ENCODE measurements at places on chromosomes 2 and 18.

- no peaks in the 10 kb centered on the region for H3K27me3 ChIP-seq
- no peak overlapping the region for H3K27ac ChIP-seq
- no peak overlapping the region for H3K4me3 ChIP-seq
- H3K4me1 ChIP-seq: peaks cover 2% of the 10 kb centered on the region
Observed at GRCh38 chr18:76932026-76932819, 109.9 kb downstream of the ZNF236 start.

GRCh38 chr2:98505311-98505808 lies 60.7 kb downstream of the INPP4A start:
- peaks cover 25% of the 10 kb centered on the region for H3K36me3 ChIP-seq
- H3K27ac ChIP-seq: peak overlapping the region; percentile 35
- no peak for DNase-seq
- H3K27me3 ChIP-seq: no peaks in the 10 kb centered on the region
- H3K4me3 ChIP-seq: no peak overlapping the region

DNA sequence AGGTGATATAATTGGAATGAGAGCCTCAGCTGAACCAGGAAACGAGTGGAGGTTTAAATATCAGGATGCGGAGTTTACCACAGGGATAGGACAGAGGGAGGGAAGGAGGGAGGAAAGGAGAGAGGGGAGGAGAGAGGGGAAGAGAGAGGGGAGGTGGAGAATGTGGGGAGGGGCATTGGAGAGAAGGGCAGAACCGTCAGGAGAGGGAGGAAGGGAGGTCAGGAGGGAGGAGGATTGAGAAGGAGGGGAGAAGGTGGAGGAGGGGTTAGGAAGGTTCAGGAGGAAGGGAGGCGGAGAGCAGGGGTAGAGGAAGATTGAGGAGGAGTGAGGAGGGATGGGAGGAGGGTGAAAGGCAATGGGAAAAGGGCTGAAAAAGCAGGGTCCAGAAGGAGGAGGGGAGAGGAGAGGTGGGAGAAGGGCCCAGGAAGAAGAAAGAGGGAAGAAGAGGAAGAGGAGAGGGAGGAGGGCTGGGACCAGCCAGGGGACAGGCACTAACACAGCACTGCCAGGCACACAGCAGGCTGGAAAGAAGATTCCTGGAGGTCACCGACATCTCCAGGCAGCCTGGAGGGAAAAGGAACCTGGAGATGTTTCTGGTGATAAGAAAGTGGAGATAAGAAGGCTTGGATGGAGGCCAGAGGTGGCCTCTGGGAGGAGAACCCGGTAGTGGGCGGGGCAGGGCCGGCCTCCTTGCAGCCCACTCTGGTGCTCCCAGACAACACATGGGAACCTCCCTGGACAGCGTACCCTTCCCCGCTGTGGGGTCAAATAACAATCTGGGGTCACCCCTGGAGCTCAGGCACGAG lies 176.7 kb upstream of the SMAD2 start:
- H3K27me3 ChIP-seq: peaks cover 30% of the 10 kb centered on the region
- no peak overlapping the region for H3K27ac ChIP-seq
- H3K4me3 ChIP-seq: no peak overlapping the region
- H3K4me1 ChIP-seq: no peaks in the 10 kb centered on the region

GRCh38 chr18:5451150-5451549 lies 92.6 kb downstream of the EPB41L3 start:
- H3K4me3 ChIP-seq: no peak overlapping the region
- H3K27me3 ChIP-seq: peaks cover 4% of the 10 kb centered on the region
- H3K36me3 ChIP-seq: no peaks in the 10 kb centered on the region

DNA sequence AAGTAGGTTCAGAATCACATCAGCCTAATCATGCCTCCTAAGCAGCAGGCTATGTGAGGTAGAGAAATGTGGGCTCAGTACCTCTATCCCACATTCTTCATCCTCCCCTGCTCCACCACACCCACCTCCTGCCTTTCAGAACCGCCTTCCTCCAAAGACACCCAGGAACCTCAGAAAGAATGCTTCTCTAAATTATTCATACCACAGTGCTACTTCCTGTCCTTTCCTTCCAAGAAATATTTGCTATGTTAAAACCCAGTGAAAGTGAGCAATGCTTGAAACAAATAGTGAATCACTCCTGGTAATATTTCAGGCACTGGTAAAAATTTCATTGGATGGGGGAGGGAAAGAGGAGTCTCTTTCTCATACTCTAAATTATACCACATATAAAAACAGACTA lies 24.0 kb upstream of the CREB1 start:
- DNase-seq: peak; percentile 42
- H3K4me1 ChIP-seq: peaks cover 65% of the 10 kb centered on the region
- peak overlapping the region; percentile 86 for H3K27ac ChIP-seq
- H3K27me3 ChIP-seq: no peaks in the 10 kb centered on the region
- H3K4me3 ChIP-seq: peak overlapping the region; percentile 40

Data from activated naive CD8-positive, alpha-beta T cell treated with anti-CD3 and anti-CD28 coated beads for 36 hours (primary cell).